ENCODE measurements at places on chromosomes 12 and 14.

GRCh38 chr12:124686370-124687173 lies 119.2 kb upstream of the NCOR2 start:
- DNase-seq: no peak

GRCh38 chr12:18837025-18837424 lies 99.1 kb downstream of the CAPZA3 start:
- no peak for DNase-seq

- no peak for DNase-seq
Measured at GRCh38 chr14:79749065-79749464, 462.2 kb downstream of the DIO2 start.

GRCh38 chr12:108237272-108237671 lies 101.8 kb downstream of the CMKLR1 start:
- DNase-seq: no peak

DNA sequence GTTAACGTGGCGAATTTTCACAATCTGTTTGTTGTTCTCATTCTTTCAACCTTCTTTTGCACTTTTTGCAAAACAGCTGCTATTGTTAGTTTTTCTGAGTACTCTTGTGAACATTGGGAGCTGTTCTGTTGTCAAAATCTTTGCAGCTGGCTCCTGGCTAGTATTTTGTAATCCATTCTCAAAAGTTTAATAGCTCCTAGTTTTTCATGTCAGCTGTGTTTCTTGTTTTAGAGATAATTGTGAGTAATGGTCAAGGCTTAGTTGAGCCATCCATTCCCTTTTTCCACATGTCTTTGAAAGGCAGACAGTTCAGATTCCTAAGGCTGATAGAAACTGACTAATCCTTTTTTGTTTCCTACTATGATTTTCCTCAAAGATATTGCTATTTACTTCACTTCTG lies 39.1 kb upstream of the CRADD start:
- DNase-seq: no peak

- DNase-seq: no peak
Measured at GRCh38 chr14:26121181-26121580, 476.7 kb downstream of the NOVA1 start.

DNA sequence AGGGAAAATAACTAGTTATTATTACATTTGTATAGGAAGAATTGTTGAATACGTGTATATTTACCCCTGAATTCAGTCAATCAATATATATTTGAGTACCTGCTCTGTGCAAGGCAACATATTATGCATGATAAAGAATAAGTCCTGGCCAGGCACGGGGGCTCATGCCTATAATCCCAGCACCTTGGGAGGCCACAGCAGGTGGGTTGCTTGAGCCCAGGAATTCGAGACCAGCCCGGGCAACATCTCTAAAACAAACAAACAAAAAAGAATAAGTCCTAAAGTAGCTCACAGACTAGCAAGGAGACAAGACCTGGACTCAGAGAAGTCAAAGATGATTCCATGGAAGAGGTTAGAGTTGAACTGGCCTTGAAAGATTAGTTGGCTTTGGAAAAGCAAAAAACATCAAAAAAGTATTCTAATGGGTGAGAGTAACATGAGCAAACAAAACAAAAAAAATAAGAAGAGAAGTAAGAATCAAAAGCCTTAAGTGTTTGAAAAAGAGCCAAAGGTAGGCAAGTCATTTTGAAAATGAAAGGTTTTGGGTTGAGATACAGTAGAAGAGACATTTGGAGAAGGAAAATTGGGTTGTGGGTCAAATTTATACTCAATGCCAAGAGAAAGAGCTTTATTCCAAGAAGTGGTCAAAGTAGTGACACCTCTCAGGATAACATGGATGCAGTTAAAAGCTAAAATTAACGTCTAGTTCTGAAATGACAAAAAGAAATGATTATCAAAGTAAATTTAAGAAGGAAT lies 115.2 kb upstream of the BCAT1 start:
- no peak for DNase-seq

Data from activated T-helper 1 cell treated with anti-CD3 and anti-CD28 coated beads, Interleukin-12 subunit alpha, Interleukin-12 subunit beta, Interleukin-2, Interleukin-4 antibody, amounts not matched to agents 30 ng/mL and 10 ng/mL and 1 ng/mL, durations not matched to agents 14 hours and 24 hours and 36 hours (primary cell).